DMS53 (cell line): ENCODE measurements at places on chromosomes 12 and 14.

DNA sequence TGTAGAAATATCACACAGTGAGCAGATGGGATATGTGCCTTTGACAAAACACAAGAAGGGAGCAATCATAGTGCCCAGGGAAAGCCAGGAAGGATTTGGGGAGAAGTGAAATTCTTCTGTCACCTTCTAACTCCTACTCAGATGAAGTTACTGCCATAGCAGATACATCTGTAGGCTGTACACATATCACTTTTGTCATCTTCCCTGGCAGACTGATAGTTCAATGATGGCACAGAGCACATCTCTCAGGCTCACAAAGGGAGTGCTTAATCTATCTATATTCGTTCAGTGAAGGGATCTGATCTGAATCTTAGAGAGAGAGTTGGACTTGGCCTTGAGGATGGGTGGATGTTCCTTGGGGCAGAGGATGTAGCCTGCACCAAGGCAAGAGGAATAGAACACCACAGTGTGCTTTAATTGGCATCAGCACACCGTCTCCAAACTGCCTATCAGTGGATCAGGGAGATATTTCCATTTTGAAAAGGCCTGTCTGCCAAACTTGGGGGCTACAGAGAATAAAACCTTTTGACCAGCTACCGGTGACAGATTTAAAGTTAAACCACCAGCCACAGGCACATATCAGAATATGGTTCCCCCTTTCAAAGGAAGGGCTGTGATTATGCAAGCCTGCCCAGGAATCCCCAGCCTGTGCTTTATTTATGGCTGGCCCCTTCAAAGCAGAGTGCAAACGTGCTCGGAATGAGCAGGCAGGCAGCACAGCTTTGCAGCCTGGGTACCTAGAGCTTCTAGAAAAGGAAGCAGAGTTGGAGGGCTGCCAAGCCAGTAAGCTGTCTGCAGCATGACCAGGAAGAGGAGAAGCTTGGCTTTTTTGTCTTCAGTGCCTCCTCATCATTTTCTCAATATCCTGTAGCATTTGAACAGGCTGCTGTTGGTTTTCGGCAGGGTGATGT is 165.5 kb upstream of the DYRK2 start:
- peak; percentile 71 for DNase-seq

- DNase-seq, result no peak
These were observed 5.6 kb upstream of the ERBB3 start for GRCh38 chr12:56074396-56074795.

DNA sequence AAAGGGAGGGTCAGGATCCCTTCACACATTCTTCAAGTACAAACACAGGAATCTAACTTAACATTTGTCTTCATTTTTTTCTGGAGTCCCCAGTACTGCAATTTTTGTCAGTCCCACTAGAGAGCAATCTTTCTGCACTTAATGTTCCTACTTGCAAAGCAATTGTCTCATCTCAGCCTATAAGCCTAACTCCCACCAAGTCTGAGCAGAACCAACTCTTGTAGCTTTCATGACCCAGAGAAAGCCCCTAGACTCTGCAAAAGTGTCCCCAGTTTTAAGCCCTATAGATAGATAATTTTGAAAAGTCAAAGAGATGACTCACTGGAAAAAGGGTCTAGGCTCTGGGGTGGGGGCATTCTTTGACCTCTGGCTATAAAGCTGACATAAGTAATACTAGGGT is 1.8 kb upstream of the ZBTB39 start:
- DNase-seq, result peak; percentile 89

DNA sequence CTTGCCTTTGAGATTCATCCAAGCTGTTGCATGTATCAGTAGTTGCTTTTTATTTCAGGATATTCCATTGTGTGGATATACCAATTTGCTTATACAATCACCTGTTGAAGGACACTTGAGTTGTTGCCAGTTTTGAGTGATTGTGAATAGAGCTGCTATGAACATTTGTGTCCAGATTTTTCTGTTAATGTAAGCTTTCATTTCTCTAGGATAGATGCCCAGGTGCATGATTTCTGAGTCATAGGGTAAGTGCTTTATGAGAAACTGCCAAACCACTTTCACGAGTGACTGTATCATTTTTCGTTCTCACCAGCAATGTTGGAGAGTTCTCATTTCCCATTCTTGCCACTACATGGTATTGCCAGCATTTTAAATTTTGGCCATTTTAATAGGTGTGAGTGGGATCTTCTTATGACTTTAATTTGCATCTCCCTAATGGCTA is 434.6 kb upstream of the RGS6 start:
- peak; percentile 79 for DNase-seq

DNA sequence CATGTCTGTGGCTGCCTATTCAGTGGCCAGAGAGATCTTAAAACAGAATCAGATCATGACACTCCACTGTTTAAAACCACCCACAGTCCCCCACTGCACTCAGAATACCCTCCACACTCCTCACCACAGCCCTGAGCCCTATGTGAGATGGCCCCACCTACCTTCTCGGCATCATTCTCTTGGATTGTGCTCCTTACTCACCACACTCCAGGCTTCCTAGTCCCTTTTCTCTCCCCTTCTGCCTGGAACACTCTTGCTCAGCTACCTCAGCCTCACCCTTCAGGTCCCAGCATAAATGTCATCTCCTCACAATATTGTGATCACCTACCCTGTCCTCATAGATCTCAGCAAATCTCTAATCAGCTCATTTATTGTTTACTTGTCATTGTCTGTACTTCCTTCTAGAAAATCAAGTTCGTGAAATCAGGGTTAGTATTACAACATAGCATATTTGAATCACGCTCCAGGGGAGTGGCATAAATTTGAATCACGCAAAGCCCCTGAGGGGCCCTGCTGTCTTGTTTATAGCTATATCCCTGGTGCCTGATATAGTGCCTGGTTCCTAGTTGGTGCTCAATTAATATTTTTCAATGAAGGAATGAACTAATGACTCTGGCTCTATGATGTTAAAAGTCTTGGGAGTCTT is 42.8 kb downstream of the SLC35F4 start:
- no peak for DNase-seq

GRCh38 chr14:24157331-24157730 is 3.7 kb upstream of the IRF9 start:
- DNase-seq, result no peak

DNA sequence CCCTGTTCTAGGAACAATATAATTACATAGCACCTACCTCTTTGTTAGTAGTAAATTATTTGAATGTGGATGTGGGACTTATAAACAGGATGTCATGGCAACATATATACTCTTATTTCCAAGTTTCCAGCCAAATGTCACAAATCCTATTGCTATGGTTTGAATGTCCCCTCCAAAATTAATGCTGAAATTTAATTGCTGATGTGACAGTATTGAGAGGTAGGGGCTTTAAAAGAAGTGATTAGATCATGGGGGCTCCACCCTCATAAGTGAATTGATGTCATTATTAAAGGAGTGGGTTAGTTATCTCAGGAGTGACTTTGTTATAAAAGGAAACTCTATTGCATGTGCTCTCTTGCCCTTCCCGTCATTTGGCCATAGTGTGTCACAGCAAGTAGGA is 164.2 kb upstream of the ATF7IP start:
- DNase-seq, result no peak

- peak; percentile 45 for DNase-seq
These were observed 796 bp upstream of the POP5 start for GRCh38 chr12:120581998-120582397.

- DNase-seq, result no peak
These were observed 94.9 kb upstream of the TMPO start for GRCh38 chr12:98420461-98420860.

DNA sequence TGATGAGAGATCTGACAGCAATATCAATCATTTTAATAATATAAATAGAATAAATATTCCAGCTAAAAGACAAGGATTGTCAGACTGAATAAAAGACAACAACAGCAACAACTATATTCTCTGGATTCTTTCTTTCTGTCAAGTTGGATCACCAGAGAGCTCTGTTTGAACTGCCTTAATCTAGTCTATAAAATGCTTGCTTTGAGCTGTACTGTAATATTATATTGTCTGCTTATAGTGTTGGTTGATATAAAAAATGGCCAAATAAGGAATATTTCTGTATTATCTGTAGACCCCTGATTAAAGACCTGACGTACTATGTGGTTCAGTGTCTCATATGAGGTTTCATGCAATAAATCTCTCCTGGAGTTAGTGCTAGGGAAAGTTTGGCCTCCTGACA is 46.3 kb upstream of the CSRP2 start:
- no peak for DNase-seq

DNA sequence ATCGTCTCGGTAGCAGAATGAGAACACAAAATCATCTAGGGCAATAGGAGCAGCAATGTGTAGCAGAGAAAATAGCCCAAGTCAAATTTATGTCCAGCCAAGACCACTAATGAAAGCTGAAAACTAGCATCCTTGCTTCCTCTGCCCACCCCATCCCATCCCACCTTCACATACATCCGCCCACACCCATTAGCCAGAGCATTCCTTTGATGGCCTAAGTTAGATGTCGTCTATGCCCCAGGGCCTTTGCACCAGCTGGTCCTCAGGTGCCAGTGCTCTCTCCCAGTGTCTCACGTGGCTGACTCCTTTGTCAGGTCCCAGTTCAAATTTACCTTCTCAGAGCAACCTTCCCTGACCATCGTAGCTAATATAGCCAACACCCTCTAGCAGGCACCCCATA is 17.8 kb upstream of the PPP2R5C start:
- no peak for DNase-seq

DNA sequence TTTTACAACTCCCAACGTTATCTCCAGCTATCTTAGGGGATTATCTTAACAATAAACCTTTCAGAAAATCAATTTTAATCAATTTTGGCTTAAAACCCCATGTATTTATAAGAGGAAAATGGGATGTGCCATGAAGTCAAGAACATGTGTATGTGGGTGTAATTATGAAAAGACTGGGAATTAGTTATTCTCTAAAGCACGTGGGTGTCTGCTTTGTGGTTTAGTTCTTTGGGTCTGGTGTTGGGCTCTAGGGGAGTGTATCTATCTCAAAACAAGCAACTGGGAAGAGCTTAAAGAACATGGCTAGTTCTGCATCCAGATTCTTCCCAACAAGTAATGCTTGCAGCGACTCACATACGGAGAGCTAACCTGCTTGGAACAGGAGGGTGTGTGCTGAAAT is 40.1 kb upstream of the MAX start:
- DNase-seq, result no peak

DNA sequence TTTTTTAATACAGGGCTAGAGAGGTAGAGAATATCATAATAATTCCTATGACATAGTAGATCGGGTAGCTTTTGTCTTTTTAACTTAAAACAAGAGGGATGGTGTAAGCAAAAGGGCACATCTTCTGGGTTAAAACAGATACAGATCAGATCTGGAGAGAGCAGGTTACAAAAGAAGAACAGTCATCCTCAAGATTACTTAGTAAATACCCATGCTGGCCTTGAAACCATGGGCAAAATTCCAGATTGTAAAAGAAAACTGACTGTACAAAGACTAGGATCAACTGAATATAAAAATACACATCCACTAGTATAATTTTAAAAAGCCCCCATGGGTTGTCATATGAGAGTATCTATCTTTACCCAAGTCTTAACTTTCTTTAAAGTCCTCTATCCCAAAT is 76.7 kb downstream of the MED13L start:
- no peak for DNase-seq

- no peak for DNase-seq
These were observed 444.6 kb downstream of the RAD51B start for GRCh38 chr14:68264260-68264569.

GRCh38 chr12:91328451-91328850 is 145.8 kb upstream of the DCN start:
- DNase-seq, result no peak

DNA sequence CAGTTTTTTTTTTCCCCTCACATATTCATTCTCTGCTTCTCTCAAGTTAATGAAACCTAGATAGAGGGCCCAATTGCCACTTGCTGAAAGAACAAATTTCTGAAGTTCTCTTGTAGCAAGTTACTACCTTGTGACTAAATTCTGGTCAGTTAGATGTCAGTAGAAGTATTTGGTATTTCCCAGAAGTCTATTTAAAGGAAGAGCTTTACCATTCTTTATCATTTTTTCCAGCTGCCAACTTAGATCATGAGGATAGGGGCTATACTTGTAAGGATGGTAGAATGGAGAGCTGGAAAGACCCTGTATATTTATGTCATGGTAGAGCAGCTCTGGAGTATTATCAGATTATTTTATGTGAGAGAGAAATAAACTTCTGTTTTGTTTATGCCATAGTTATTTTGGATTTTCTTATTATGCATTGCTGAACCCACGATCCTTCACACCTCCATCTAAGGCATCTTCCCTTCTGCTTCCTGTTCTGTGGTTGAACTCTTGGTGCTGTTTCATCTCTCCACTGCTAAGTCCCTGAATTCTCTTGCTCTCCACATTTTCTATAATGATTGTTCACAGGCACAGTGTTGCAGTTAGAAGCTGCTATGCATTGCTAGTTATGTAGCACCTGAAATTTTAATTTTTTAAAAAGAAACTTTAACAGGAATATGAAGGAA is 25.9 kb downstream of the FUT8 start:
- no peak for DNase-seq

DNA sequence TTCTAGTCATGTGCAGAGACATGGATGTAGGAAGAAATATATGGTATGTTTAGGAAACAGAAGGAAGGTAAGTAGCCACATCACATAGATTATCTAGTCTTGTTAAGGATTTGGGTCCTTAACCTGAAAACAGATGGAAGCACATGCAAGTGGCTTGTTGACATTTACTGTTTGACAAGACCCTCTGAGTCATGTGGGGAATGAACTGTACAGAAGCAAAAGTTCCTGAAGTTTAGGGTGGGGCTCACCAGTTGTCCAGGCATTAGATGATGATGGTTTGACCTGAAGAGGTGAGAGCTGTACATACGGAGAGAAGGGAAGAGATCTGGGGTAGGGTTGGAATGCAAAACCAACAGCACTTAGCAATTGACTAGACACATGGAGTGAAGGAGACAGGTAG is 281.1 kb upstream of the GRIP1 start:
- DNase-seq, result no peak

- DNase-seq, result peak; percentile 9
These were observed 121.2 kb downstream of the RAD51B start for GRCh38 chr14:67940486-67941455.

DNA sequence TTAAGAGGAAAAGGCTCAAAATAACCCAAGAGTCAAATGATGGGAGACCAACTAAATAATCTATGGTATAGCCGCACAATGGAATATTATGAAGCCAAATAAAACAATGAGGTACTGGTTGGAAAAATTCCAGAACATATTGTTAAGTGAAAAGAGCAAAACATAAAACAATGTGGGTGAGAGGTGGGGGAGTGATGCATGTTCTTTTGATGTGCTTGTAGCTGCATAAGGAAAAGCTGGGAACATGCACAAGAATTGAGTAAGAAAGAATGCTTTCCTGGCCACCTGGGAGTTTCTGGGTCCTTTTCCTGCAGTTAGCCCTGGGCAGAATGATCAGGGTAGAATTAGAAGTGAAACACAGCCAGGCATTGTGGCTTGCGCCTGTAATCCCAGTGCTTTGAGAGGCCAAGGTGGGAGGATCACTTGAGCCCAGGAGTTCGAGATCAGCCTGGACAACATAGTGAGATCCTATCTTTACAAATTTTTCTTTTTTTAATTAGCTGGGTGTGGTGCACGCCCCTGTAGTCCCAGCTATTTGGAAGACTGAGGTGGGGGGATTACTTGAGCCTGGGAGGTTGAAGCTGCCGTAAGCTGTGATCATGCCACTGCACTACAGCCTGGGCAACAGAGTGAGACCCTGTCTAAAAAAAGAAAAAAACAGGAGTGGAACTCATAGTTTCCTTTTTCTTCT is 7.9 kb downstream of the ABCB9 start:
- DNase-seq, result no peak

- DNase-seq, result peak; percentile 27
These were observed 221.7 kb upstream of the GRIP1 start for GRCh38 chr12:66900616-66901015.
